ENCODE measurements at places on chromosomes 6 and 20.
A peak's percentile ranks its signal among the peaks of the same experiment; 100 is the strongest.

- peak; percentile 65 for DNase-seq
These were observed 3.6 kb downstream of the C6orf52 start for GRCh38 chr6:10690651-10691445.

GRCh38 chr6:44627091-44627882 is 239.8 kb downstream of the CDC5L start:
- no peak for DNase-seq

GRCh38 chr6:131290955-131291354 is 155.7 kb downstream of the AKAP7 start:
- DNase-seq = no peak

DNA sequence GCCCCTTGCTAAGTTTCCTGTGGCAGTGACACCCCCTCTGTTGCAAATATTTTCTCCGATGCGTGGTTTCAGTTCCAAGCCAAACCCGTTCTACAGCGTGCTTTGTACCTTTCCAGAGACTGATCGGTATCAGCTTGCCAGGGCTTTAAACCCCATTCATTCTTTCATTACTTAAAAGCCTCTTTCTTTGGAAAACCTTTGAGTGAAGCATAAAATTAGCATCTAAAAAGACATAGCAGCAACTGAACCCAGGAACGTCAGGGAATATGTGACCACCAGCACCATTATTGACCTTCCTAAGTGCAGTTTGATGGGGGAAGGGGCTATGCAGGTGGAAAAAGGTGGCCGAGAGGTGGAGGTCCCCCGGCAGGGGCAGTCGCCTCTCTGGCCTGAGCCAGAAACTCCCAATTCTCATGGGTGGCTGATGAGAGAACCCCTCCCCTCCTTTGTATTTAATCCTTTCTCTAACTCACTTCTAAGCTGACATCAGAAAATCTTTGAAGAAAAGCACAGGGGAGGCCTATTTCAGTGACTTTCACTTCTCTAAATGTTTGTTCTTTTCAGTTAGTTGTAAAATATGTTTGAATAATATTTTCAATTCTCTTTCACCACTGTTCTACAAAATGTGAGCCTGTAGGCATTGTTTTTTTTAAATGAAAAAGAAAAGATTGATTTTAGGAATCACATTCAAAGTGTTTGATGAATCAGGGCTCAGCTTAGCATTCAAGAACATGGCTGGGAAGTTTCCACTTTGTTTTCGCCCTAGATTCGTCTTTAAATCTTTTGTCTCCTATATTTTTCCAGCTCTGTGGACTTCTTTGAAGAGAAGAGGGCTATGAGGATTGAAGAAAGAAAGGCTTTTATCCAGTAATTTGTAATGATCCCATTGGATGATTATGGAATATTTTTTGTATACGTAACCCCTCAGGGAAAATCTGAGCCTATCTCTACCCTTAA is 89.2 kb downstream of the RSPH3 start:
- DNase-seq = no peak

- no peak for DNase-seq
These were observed 49.1 kb downstream of the MAP3K7 start for GRCh38 chr6:90537723-90538258.

GRCh38 chr6:136628996-136629395 is 78.8 kb upstream of the MAP7 start:
- no peak for DNase-seq

- DNase-seq = no peak
These were observed 902 bp downstream of the ZNF337 start for GRCh38 chr20:25695532-25696370.

- no peak for DNase-seq
These were observed 4.4 kb upstream of the CST3 start for GRCh38 chr20:23641936-23642751.

- no peak for DNase-seq
These were observed 4.4 kb downstream of the CD83 start for GRCh38 chr6:14121936-14122344.

GRCh38 chr20:21706261-21707195 is 1.1 kb downstream of the PAX1 start:
- DNase-seq = no peak

DNA sequence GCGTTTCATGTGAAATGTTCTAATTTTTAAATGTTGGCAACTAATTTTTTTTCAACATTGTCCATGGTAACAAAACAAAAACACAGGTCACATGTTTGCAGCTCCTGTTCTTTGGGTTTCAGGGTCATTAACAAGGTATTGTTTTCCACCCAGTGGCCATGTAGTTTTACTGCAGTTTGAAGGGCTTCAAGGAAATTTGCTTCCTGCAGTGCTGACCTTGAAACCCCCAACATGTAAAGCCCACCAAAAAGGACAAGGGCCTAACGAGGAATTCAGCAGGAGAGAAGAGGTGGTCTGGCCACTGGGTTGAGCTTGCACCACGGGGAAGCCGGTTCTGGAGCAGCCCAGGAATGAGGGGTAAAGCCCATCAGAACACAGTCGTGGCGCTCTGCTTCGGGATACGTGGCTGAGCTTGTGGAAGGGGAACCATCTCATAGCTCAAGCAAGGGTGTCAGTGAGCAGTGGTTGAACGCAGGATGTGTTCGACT is 13.9 kb upstream of the KLHL31 start:
- peak; percentile 9 for DNase-seq

- peak; percentile 76 for DNase-seq
These were observed 96.9 kb downstream of the JPH2 start for GRCh38 chr20:44089987-44090674.

DNA sequence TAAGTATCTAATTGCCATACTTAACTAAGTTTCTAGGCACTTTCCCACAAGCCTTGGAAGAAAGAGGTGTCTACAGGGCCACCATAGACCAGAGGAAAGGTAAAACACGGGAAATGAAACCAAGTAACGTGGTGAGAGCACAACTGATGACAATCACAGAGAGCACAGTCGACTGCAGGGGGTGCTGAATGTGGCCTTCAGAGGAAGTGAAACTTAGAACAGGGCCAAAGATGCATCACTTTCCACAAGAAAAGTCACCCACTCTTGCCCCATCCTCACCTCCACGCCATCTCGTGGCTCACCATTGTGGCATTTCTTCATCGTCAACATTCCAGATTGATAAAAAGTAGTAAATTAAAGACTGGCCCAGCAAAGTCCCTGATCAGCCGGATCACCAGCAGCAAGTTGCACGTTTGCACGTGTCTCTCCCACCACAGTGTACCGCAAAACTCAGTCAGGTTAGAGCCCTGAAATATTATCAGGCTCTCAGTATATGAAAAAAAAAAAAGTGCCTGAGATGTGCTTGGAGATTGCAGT is 31.4 kb downstream of the HIVEP2 start:
- no peak for DNase-seq

DNA sequence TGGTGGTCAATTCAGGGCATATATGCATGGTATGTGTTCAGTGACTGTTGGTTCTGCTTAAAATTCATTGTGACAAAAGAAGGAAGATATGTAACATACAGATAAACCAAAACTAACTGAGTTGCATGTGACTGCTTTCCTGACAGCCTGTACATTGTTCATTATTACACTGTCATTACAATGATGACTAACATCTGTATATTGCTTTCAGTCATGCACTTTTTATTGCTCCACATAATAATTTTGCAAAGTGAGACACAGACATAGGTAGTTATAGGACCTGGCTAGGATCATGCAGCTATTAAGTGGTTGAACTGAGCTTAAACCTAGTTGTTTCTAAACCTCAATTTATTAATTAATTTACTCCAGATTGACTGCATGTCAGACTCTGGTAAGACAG is 703.2 kb downstream of the HDGFL1 start:
- DNase-seq = no peak

DNA sequence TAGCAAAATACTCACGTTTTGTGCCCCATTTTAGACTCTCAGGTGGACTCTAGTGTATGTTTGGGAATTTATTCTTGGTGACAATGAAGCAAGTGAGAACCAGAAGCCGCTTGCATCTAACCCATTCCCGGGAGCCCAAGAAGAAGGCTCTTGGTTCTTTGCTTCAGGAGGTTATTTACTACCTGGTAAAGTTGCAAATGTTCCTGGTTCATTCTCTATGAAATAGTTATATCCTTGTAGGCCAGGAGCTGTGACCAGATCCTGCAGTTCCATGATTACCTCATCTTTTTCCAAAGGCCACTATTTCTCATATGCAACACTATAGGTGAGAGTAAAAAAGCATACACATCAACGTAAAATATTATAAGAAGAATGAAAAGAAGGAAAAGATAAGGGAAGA is 60.9 kb upstream of the FABP7 start:
- no peak for DNase-seq

- no peak for DNase-seq
These were observed 41.2 kb upstream of the PDE10A start for GRCh38 chr6:165704045-165704748.

DNA sequence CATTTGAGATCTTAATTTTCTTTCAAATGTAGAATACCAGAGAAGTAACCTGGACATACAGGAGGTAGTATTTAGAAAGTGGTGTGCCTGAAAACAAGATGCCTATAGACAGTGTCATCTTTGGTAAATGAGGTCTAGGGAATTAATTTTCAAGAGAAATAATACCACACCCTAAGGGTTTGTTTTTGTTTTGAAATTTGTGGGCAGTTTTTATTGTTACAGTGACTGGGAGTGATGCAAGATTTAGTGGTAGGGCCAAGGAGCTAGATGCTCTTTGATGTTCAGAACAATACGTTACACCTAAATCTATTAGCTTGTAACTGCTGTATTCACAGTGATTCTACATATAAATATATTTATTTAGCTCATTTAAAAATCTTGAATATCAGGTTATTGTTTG is 856.5 kb upstream of the MAP3K7 start:
- no peak for DNase-seq

DNA sequence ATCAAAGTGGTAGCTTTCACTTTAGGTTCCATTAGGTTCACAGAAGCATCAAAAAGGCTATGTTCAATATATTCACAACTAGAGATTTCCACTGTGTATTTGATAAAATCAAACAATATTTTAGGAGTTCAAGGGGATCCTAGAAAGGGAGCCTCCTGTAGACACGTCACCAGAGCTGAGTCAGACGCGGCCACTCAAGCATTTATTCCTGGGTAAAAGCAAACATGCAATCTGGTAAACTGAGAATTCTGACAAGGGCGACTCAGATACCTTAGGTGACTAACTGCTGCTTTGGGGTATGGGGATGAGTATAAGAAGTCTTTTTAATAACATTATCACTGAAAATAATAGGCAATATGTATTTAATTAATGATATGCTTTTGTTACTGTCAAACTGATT is 118.7 kb upstream of the HMGN3 start:
- no peak for DNase-seq

DNA sequence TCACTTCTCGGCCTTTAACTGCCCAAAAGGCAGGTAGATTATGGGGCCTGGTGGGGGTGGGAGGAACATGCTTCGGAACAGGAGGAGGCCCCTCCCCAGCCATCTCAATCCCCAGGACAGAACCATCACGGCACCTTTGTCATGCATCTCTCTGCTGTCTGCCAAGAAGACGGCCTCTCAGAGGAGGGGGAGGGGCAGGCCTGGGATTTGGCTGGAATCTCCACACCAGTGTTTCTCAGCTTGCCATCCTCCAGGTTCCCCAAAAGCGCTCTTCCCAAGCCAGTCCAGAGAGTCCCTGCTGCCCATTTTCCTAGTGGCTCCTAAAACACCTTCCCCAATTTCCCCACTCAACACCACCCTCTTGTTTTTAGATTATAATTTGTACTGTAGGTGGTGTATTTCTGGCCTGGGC is 2.5 kb upstream of the POU5F1 start:
- no peak for DNase-seq

GRCh38 chr20:5928836-5929715 is 21.3 kb downstream of the TRMT6 start:
- no peak for DNase-seq

DNA sequence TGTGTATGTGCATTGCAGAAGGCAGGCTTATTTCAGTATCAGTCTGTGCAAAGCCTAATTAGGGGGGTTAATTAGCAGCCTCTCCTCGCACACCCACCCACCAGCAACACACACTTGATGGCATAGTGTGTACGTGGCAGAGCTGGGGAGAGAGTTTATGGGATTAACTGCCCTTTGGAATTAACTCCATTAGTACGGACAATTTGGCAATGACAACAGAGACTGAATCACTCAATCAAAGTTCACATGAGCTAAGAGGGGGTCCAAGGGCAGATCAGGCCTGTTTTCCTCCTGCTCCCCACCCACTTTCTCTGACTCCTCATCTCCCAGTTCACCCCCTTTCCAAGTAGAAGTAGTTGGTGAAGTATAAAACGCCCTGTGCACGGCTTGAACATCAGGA is 69.5 kb downstream of the LRFN2 start:
- peak; percentile 11 for DNase-seq

DNA sequence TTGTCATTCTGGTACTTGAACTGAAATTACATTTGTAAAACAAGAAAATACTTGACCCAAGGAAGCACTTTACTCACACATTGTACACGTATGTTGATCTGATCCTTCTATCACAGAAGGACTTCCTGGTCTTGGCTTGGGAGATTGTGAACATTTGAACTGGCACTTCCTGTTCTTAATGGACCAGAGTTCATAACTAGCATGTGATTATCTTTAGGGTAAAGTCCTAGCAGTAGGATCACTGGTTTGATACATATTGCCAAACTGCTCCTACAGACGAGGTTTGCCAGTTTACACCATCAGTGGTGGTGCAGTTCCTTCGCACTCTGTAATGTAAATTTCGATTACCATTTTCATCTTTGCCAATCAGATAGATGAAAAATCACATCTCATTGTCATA is 12.7 kb downstream of the HECA start:
- no peak for DNase-seq

GRCh38 chr20:53949319-53949839 is 121.0 kb downstream of the BCAS1 start:
- DNase-seq = no peak

- no peak for DNase-seq
These were observed 32.0 kb downstream of the CCDC167 start for GRCh38 chr6:37467718-37468117.

DNA sequence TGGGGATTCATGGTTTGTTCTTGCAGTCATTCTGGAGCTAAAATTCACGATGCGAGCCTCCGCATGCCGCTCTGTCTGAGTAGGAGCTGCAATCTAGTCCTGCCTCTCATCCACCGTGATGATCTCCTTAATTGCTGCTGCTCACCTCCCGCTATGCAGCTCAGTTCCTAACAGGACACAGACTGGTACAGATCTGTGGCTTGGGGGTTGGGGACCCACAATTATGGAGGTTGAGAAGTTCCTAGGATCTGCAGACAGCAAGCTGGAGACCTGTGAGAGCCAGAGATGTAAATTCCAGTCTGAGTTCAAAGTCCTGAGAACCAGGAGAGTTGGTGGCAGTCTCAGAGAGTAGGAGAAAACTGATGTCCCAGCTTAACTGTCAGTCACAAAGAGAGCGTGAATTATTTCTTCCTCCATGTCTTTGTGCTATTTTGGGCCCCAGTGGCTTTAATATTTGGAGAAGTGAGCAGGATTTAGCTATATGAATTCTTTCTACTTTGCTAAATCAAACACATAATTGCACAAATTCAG is 378.7 kb upstream of the MAN1A1 start:
- DNase-seq = no peak

GRCh38 chr20:37552415-37552814 is 24.7 kb upstream of the BLCAP start:
- no peak for DNase-seq

- DNase-seq = no peak
These were observed 35.4 kb downstream of the FYN start for GRCh38 chr6:111837641-111838500.

GRCh38 chr6:56343295-56343694 is 95.9 kb upstream of the COL21A1 start:
- DNase-seq = no peak

Measured in NCI-H1417 (cell line).